Stimulated activated CD4-positive, alpha-beta T cell treated with anti-CD3 and anti-CD28 coated beads, Interleukin-1b, Interleukin-23, amount 100 ng/mL, for 24 hours (primary cell): ENCODE measurements at places on chromosomes 2 and 18.

- no peak for DNase-seq
Observed at GRCh38 chr18:36297417-36298125, at the start of gene FHOD3. FHOD3 (plus strand) TSS chr18:36297713; CDS start chr18:36297836, 123 bp downstream.

DNA sequence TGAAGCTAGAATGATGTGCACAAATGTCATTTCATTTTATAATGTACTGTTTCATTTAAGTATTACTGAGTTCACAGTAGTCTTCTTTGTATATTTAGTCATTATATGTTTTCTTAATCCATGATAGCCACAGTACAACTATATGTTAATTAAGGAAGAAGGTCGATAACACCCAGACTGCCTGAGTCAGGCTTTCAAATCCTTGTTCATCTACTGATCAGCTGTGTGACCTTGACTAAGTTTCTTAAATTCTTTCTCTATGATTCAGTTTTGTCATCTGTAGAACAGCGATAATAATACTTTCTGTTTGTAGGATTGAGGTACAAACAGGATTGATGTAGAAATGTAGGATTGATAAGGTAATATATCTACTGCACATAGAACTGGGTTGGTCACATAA lies 5.4 kb downstream of the GCC2 start:
- no peak for DNase-seq

- DNase-seq: no peak
Observed at GRCh38 chr2:217559084-217559483, 443.7 kb downstream of the TNS1 start.

GRCh38 chr2:191362841-191363240 lies 117.6 kb downstream of the MYO1B start:
- no peak for DNase-seq

GRCh38 chr18:79819968-79820351 lies 22.2 kb downstream of the KCNG2 start:
- DNase-seq: no peak

GRCh38 chr2:97983134-97983533 lies 12.6 kb downstream of the TMEM131 start:
- no peak for DNase-seq

GRCh38 chr2:43444989-43445645 lies 150.7 kb downstream of the THADA start:
- DNase-seq: no peak

DNA sequence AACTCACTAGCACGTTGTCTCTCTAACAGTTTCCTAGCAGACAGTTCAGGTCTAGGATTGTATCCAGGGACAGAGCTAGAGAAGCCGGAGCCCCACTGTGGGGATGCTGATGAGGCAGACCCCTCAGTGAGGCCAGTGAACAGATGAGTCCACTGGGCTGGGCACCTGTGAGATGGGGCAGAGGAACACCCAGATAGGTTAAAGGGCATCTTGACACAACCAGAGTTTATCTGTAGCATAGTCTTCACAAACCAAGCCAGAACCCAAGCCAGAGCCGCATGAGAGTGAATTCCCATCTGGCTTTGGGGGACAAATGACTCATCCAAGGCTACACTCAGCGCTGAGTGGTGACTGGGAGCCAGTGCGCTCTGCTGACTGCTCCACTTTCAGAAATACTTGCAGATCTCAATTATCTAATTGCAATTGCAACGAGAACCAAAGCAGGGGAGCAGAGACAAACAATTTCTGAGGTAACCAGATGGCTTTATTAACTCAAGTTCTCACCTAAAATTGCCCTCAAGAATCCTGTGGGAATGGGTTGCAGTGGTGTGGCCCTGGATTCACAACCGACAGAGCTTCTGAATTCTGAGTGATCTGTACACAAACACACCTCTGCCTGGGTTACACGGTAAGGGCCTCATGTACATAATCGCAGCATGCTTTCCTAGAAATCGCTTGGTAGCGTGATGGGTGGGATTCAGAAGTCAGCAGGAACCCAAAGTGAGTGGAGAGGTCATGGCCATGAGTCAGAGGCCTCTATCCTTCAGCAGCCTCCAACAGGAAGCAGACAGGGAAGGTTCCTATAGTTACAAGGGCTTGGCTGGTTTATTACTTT lies 48.7 kb upstream of the MSH2 start:
- DNase-seq: no peak

- no peak for DNase-seq
Observed at GRCh38 chr2:73232403-73233153, 461 bp downstream of the PRADC1 start.

DNA sequence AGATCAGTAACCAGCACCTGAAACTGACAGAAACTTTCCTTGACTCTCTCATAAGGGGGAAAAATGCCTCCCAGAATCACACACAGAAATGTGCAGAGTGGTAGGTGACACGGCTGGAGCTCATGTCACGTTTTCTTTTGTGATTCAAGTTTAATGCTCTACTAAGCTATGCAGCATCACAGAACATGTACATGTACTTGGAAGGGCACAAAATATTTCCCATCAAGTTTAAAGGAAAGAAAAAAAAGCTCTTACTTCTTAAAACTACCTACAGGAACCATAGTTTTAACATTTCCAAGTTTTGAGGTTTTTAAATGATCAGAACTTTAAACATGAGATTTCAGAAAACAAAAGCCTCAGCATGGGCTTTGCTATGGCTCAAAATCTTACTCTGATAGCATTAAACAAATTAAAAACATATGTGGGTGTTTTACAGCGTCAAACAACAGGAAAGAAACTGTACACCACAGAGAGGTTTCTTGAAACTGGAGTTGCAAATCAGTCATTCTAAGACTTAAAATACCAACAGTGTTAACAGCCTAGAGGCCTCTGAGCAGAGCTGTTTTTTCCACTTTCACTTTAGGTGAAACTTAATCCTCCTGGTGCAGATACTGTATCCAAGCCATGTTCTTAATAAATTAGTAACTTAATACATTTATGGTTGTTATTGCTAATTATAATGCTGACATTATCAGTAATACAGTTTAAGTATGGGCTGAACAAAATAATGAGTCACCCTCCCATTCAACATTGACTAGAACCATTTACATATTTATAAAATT lies 30.1 kb downstream of the MBP start:
- no peak for DNase-seq

GRCh38 chr18:57904535-57904934 lies 101.4 kb upstream of the ATP8B1 start:
- no peak for DNase-seq

DNA sequence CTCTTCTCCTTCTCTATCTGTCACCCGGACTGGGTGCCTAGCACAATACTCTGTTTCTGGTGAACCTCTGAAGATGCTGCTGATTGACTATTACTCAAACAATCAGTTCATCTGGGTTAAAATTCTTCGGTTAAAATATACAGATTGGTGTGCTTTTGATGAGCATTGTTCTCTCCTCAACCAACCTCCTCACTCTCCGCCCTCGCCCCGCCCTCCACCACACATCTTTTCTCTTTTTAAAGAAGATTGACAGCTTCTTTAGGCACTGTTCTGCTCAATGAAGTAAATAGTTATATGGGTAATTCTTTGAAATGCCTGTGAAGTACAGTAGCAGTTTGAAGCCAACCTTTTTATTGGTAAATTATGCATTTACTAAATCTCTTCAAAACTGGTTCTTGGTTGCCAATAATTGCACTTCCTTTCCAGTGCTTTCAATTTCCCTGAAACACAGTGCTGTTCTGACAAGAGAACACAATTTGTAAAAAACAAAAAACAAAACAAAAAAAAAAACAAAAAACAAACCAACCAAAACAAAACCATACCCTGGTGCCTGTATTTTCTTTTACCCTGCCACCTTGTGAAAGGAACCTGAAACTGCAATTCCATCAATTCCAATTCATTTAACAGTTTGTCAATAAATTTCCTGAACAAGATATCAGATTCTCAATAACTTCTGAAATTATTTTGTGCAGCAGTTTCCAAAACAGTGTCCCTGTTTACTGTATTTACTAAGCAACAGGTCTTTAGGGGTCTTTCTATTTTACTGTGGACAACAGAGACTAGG lies 188.6 kb downstream of the LRP1B start:
- DNase-seq: no peak

GRCh38 chr2:31811482-31811881 lies 199.3 kb downstream of the MEMO1 start:
- DNase-seq: no peak

- DNase-seq: no peak
Observed at GRCh38 chr2:157923598-157924217, 47.6 kb upstream of the ACVR1 start.

GRCh38 chr2:174473796-174474195 lies 13.0 kb downstream of the GPR155 start:
- no peak for DNase-seq

GRCh38 chr2:21453723-21454450 lies 330.1 kb downstream of the TDRD15 start:
- DNase-seq: no peak
